ENCODE measurements at places on chromosomes 2 and 18. TPM values are rescaled to one million over a fixed set of nuclear protein-coding genes. Genes with fewer than 3 reads are reported as not detected.

GRCh38 chr2:134436706-134437105 is 182.8 kb downstream of the MGAT5 start:
- no peak overlapping the region for H3K27ac ChIP-seq
- DNase-seq = no peak
- no peak overlapping the region for H3K4me3 ChIP-seq
- H3K4me1 ChIP-seq = no peaks in the 10 kb centered on the region
- no peaks in the 10 kb centered on the region for H3K27me3 ChIP-seq

Gene LIMS2
- total RNA-seq = 7.2 TPM

GRCh38 chr18:35454803-35455202 is 43.0 kb downstream of the INO80C start:
- H3K27me3 ChIP-seq = no peaks in the 10 kb centered on the region
- H3K4me3 ChIP-seq = no peak overlapping the region
- no peak for DNase-seq
- H3K27ac ChIP-seq = no peak overlapping the region
- no peaks in the 10 kb centered on the region for H3K36me3 ChIP-seq

DNA sequence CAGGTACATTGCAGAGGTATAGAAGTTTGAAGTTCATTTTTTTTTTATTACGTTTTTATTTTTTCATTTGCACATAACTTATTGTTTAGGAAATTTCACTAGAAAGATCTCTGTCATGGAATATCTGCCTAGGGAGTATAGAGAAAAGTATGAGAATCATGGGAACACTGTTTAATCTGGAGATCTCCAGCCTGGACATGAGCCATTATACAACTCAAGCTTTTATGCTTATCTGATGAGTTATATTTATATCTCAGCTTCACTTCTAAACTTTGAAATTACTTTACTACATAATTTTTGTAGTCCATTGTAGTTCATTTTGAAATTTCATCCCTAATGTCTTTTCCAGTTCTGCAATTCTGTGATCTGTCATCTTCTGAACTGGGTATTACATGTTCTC is 515.6 kb downstream of the ERBB4 start:
- no peak overlapping the region for H3K4me3 ChIP-seq
- H3K4me1 ChIP-seq = no peaks in the 10 kb centered on the region
- no peak for DNase-seq
- H3K36me3 ChIP-seq = no peaks in the 10 kb centered on the region

Gene WDR75
- total RNA-seq = 121 TPM

Gene DPP10
- not detected for total RNA-seq

Gene LDLRAD4
- total RNA-seq = 36.5 TPM

- peaks cover 17% of the 10 kb centered on the region for H3K4me1 ChIP-seq
- no peak overlapping the region for H3K4me3 ChIP-seq
- no peak for DNase-seq
- H3K36me3 ChIP-seq = no peaks in the 10 kb centered on the region
- no peak overlapping the region for H3K27ac ChIP-seq
Measured at GRCh38 chr2:160228141-160228917, 28.3 kb upstream of the ITGB6 start.

- H3K4me1 ChIP-seq = peaks cover 35% of the 10 kb centered on the region
- DNase-seq = peak; percentile 80
- H3K27me3 ChIP-seq = no peaks in the 10 kb centered on the region
- H3K27ac ChIP-seq = peak overlapping the region; percentile 75
Measured at GRCh38 chr18:77133835-77134496, 1.4 kb upstream of the MBP start.

DNA sequence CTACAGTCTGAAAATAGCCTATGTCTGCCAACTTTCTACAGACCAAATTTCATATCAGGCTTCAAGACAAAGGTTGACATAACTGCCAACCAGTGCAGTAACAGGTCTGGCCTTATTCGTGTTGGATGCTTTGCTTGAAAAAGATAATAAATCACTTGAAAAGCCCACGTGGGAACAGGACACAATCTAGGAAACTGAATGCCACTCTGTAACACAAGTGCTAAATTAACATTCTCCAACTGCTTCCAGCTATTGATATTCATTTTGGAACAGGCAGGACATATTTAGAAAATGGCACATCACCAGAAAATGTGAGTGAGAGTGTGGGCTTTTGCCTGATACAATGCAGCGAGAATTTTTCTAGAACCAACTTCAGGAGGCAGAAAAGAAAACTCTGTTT is 165.9 kb upstream of the CCDC150 start:
- H3K27ac ChIP-seq = no peak overlapping the region
- no peak overlapping the region for H3K4me3 ChIP-seq
- no peaks in the 10 kb centered on the region for H3K4me1 ChIP-seq
- peaks cover 19% of the 10 kb centered on the region for H3K27me3 ChIP-seq

DNA sequence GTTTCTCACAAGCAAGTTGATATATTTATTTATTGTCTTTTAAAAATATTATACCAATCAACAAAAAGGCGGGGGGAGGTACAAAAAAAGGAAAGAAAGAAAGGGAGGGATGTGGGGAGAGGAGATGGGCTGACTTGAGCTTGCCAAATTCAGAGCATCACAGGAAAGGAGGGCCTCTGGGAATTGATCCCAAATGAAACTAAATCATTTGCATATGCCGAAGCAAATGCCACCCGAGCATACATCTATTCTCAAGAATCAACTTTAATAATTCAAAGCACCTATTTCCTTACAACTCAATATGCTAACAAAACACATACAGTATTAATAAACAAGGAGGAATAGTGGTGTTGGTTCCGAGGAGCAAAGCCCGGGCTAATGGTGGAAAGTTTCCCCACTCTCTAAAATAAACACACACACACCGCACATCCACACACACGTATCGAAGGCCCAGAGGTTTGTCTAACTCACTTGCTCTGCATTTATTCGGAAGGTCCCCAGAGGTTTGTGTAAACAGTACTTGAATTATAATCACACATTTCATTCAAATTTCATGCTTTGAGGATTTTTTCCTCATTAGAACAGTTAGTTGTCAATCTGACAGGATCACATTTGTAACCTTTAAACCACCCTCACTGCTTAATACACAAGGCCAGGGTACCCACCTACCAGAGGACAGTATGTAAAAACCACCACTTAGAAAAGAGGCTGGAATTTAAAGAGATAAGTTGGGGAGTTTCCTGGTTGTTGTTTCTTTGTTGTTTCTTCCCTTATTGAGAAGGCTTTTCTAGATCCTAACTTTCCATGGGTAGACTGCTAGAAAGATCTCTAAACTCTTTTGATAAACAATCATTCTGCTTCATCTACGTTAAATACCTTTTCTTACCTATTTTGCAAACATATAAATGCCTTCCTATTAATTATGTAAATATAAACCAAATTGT is 264.7 kb downstream of the TCF4 start:
- no peak for DNase-seq
- H3K36me3 ChIP-seq = no peaks in the 10 kb centered on the region
- H3K27me3 ChIP-seq = peaks cover 49% of the 10 kb centered on the region
- H3K4me1 ChIP-seq = peaks cover 3% of the 10 kb centered on the region

Gene ARL6IP6
- total RNA-seq = 31.2 TPM

Gene GNAL
- total RNA-seq = 0.40 TPM

DNA sequence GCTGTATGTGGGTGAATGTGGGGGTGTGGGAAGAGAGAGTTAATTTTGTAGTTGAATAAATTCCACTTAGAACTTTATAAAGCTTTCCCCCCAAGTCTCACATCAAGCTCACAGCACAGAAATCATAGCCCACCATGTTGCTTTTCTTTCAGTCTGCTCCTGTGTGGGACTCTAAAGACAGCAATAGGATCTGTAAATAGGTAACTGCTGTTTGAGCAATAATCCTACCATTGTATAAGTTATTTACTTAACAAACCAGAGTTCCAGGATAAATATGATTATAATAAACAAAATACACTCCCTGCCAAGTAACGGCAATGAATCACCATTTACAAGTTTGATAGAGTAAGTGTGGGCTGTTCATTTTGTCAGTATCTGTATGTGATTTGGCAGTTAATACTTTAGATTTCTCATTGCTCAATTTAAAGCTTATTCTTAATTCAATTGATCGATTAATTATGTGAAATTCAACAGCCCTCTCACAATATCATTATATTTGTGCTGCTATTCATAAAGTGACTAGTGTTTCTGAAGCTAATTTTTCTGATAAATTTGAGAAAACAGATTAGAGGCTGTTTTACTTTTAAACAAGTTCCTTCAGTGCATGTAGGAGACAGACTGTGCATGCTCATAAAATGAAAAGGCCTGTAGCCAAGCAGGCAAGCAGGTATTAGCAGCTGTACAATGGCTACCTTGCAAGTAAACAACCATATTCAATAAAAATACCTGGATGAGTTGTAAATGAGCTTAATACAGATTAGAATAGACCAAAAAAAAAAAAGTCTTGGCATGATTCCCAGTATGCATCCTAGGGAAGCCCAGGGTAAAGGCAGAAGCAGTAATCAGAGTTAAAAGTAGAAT is 142.7 kb downstream of the PDE11A start:
- H3K27ac ChIP-seq = no peak overlapping the region
- H3K4me1 ChIP-seq = peaks cover 6% of the 10 kb centered on the region
- no peaks in the 10 kb centered on the region for H3K36me3 ChIP-seq
- no peak overlapping the region for H3K4me3 ChIP-seq
- DNase-seq = no peak
- peaks cover 10% of the 10 kb centered on the region for H3K27me3 ChIP-seq

DNA sequence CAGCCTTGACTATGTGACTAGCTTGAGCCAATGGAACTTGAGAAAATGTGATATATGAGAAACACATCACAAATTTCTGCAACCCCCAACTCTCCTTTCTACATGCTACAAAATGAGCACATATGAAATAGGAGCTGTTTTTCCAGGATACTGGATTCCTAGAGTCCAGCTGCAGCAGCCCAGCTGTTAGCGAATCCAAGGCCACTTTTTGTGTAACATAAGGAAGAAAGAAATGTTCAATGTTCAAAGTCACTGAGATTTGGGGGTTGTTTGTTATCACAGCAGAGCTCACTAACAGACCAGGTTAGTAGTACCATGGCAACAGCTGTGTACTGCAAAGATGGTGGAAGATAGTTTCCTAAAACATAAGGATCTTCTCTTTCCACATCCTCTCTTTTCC is 12.6 kb upstream of the COL6A3 start:
- DNase-seq = no peak
- H3K4me3 ChIP-seq = no peak overlapping the region
- peak overlapping the region; percentile 66 for H3K27ac ChIP-seq
- peaks cover 37% of the 10 kb centered on the region for H3K36me3 ChIP-seq
- no peaks in the 10 kb centered on the region for H3K27me3 ChIP-seq
- peaks cover 71% of the 10 kb centered on the region for H3K4me1 ChIP-seq

Gene CD302
- 0.54 TPM for total RNA-seq

GRCh38 chr18:45519411-45520280 is 95.6 kb upstream of the SLC14A2 start:
- peaks cover 1% of the 10 kb centered on the region for H3K27me3 ChIP-seq
- H3K27ac ChIP-seq = no peak overlapping the region
- H3K4me1 ChIP-seq = no peaks in the 10 kb centered on the region
- H3K36me3 ChIP-seq = no peaks in the 10 kb centered on the region

DNA sequence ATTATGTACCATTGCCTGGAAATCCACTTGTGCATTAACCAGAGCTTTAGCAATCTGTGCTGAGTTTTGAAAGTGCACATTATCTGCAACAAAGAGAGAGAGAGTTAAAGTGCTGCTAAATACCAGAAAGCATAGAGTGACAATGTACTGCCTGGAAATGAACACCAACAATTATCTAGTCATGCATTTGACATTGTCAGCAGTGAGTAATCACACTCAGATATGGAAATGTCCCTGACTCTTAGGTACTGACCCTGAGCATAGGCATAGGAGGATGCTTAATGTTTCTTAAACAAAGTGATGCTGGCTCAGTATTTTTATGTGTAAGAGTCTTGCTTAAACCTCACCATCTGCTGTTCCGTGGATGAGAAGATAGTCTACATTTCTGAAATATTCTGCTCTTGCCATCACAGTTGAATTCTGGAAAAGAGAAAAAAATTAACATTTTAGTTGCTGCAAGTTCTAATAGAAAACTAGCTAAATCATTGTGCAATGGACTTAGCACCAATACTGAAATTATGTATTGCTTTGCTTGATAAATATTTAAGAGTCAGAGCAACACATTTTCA is 20.8 kb upstream of the GCG start:
- no peak overlapping the region for H3K4me3 ChIP-seq
- no peaks in the 10 kb centered on the region for H3K4me1 ChIP-seq
- peaks cover 43% of the 10 kb centered on the region for H3K27me3 ChIP-seq
- H3K36me3 ChIP-seq = no peaks in the 10 kb centered on the region
- H3K27ac ChIP-seq = no peak overlapping the region

DNA sequence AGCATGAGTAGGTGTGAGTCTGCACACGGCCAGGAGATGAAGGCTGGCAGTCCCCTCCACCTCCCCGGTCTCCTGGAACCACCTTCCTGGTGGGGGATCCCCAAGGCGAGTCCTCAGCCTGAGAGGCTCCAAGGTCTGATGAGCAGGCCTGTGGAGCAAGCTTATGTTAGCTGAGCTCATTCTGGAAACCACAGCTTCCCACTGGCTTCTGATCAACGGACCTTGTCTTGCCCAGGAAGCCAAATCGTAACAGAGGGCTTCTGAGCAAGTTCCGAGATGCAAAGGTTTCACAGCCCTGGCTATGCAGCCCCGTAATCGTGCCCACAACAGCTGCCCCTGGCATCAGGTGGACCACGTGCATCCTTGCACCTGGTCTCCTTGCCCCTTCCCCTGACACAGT is 28.8 kb upstream of the GPR55 start:
- H3K4me1 ChIP-seq = peaks cover 22% of the 10 kb centered on the region
- no peaks in the 10 kb centered on the region for H3K36me3 ChIP-seq
- no peak overlapping the region for H3K4me3 ChIP-seq
- no peak for DNase-seq
- H3K27ac ChIP-seq = no peak overlapping the region

GRCh38 chr2:225124311-225125017 is 82.2 kb upstream of the DOCK10 start:
- H3K4me1 ChIP-seq = peaks cover 5% of the 10 kb centered on the region
- H3K36me3 ChIP-seq = no peaks in the 10 kb centered on the region
- H3K27me3 ChIP-seq = peaks cover 25% of the 10 kb centered on the region
- H3K27ac ChIP-seq = no peak overlapping the region
- H3K4me3 ChIP-seq = no peak overlapping the region

DNA sequence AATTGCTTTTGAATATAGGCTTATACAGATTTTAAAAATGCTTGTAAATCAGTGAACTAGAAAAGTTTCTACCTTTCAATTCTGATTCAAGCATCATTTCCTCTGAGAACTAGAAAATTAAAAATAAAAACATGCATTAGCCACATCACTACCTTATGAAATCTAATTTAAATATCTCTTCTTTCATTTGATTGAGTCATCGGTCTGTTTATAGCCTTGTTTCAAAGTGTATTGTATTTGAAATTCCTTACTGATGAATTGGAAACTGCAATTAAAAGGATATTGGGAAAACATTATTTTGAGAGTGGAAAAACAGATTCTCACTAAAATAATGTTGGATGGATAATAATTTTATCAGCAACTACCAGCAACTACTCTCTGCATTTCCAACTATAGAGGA is 717.7 kb upstream of the FAM98A start:
- no peaks in the 10 kb centered on the region for H3K4me1 ChIP-seq
- DNase-seq = no peak
- no peaks in the 10 kb centered on the region for H3K36me3 ChIP-seq
- H3K27ac ChIP-seq = no peak overlapping the region

Gene SLC9A2
- not detected for total RNA-seq

All from activated CD4-positive, alpha-beta T cell treated with anti-CD3 and anti-CD28 coated beads, Interleukin-2, amount 10 ng/mL, durations not matched to agents 24 days and 14 days (primary cell).